ENCODE measurements at places on chromosomes 4 and X.

DNA sequence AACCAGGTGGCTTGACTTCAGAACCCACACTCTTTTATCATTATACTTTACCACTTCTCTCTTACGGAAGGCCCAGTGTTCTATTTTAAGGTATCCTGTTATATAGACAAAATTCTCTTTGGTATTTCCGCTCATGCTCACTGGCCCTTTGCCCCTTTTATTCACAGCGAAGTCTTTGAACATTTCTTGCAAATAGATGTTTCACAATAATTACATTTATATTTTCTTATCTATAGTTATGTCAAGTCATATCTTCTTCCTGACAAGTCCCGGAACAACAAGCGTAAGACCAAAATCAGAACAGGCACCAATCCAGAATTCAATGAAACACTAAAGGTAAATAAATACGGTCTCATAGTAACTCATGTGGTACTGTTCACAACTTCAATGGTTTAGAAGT is 102.0 kb downstream of the SYTL5 start:
- DNase-seq, result peak; percentile 69

- DNase-seq, result no peak
Measured at GRCh38 chr4:67332627-67333026, 212.7 kb downstream of the CENPC start.

DNA sequence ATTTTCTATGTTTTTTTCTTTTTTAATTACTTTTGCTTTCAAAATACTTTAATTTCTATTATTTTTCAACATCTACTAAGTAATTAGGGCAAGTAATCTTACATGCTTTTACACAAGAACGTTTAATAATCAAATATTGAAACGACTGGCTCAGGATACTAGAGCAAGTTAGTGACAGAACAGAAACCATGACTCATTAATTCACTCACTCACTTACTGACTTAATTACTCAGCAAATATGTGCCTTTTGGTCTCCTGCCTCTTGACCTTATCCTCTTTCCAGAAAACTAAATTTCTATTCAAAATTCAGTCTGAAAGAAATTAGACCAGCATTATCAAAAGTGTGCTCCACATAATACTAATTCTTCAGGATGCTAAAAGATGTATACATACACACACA is 314.9 kb upstream of the TEX13C start:
- no peak for DNase-seq

DNA sequence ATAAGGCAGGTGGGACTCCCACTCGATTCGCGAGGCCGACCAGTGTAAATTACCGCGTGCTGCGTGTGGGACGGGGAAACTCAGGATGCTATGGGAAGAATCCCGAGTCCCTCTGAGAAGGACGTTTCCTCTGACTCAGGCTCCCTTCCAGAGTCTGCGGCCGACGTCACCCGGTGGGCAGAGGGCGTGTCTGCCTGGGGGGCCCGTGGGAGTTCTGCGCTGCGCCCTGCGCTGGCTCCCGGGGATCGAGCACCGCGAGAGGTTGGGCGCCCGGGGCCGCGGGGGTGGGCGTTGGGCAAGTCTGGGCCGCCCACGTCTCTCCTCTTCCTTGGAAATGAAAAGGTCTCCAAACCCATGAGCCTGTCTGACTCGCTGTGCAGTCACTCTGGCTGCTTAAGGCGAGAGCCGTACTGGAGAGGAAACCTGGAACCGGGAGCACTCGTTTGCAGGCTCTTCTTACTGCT is 568 bp downstream of the NIPAL1 start:
- peak; percentile 87 for DNase-seq

DNA sequence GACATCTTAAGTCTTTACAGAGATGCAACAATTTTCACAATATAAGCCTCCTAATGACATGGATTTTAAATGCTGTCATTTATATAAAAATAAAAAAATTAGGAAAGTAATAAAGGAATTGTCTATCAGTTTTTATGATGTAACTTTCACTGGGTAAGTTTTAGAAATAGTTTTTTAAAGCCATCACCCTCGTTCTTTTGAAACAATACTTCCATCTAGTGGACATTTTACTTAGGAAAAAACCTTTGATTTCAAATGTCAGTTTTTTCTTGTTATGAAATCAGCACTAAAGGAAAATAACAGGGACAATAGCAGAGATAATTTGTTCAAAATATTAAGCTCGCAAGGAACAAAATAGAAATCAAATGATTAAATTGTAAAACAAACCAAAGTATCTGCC is 24.3 kb upstream of the NDNF start:
- no peak for DNase-seq

GRCh38 chr4:571838-572572 is 4.1 kb downstream of the TMEM271 start:
- no peak for DNase-seq
